ENCODE measurements at places on chromosomes 3 and 15.

DNA sequence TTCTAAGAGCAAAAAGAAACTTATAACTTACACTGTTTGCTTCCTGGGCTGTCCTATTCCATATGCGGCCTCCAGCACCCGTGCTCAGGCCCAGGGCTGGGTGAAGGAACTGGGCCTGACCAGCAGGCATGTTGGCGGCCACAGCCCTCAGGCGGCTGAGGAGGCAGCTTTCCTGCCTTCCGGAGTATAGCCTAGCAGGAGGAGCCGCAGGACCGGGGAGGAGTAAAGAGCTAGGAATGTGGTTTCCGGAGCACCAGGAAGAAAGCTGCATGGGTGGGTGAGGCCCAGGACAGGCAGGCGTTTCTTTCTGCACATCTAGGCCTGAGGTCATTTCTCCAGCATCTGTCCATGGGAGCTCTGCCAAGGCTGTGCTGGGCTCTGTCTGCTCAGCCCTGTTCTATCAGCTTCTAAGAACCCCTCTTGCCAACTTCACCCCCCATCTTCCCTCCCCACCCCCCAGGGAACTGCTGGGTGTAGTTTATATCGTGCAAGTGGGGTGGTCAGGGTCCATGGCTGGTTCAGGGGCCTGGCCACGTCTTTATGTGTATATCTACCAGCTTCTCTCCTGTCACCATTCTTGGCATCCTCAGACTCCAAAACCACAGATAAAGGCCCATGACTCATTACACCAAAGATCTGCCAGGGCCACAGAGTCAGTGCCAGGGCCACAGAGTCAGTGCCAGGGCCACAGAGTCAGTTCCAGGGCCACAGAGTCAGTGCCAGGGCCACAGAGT, 7.8 kb upstream of the KIF7 start:
- peak; percentile 78 for DNase-seq

- DNase-seq, result no peak
These were observed 1.6 kb upstream of the GOLM2 start for GRCh38 chr15:44286814-44287452.

DNA sequence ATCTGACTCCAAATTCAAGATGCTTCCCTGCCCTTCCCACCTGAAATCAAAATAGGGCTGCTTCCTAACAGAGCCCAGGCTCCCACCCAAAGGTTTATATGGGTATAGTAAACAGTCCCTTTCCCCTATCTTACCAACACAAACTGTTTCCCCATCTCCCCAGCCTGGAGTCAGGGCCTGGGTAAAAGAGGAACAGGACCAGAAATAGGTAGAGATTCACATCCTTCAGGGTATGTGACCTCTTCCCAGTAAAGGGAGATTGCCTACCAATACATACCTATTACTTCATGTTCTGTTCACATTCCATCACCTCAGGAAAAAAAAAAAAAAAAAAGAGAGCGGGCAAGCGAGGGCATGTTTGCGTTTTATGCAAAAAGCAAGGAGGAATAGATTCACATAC, 9.7 kb upstream of the SHF start:
- no peak for DNase-seq

DNA sequence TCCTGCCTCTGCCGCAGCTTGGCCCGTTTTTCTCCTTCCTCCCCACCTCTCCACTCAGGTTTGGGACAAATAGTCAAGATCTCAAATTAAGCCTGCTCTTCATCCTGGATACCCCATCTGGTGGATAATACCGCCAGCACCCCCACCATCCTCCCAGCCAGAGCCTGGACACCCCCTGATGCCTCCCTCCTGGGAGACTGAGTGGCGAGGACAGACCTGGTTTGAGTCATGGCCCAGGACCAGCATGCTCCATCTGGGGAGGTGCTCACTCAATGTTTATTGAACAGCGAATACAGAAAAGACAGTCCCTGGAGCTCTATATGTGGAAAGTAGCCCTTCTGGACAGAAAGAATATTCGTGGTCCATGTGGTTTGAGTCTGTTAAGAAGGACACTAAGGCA, 23.3 kb downstream of the CTSH start:
- DNase-seq, result no peak

DNA sequence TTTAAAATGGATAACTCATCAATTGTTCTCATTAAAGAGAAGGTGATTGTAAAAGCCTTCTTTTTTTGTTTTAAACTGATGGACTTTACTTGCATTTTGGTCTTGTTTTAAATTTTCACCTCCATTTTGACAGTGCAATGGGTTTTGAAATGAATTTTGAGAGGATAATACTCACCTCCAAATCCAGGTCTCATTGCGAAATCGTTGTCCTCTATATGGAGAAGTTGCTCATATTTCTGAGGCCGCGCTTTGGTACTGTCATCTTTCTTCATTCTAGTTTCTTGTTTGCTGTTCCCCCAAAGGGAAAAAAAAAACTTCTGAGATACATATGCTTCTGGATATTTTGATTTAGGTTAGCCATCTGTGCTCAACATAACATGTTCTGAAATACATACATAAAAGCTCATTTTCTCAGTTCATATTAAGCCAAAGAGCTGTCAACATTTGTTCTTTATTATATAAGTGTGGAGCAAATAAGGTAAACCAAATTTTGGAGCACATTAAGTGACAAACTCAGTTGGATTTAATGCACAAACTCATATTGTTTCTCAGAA, 9.6 kb downstream of the GABRR3 start:
- no peak for DNase-seq
